ENCODE measurements at places on chromosomes 5 and 9.

DNA sequence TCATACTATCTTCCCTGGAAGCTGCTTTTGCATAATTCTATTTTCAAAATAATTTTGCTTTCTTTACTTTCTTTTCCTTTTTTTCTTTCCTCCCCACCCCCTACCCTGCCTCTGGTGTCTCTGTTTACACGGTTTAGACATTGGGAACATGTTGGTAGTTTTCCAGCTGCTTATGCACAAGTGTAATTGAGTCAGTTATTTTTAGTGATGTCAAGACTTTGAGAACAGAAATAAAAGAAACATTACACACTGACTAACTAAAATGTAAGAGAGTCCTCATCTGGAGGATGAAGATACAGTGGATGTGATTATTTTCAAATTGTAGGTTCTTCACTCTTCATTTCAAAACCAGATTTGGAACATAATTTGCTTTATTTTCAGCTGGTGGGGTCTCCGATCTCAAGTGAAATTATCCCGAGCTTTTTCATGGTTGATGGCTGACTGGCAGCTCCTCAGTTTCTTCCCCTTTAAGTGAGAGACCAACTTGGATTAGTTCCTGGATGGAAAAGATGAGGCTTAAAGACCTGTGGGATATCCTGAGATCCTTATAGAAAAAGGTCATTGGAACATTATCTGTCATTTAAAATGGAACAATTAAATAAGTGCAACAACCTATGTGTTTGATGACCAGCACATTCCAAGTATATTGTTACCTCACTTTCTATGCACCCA lies 154.4 kb upstream of the ZNF462 start:
- no peak for DNase-seq

GRCh38 chr9:88998911-88999310 lies 7.6 kb downstream of the S1PR3 start:
- no peak for DNase-seq

- no peak for DNase-seq
Observed at GRCh38 chr5:115243412-115243811, 19.3 kb downstream of the PGGT1B start.

GRCh38 chr9:98755006-98755618 lies 41.2 kb downstream of the ANKS6 start:
- DNase-seq = no peak

- no peak for DNase-seq
Observed at GRCh38 chr9:33620738-33621439, 96.8 kb downstream of the ANKRD18B start.

DNA sequence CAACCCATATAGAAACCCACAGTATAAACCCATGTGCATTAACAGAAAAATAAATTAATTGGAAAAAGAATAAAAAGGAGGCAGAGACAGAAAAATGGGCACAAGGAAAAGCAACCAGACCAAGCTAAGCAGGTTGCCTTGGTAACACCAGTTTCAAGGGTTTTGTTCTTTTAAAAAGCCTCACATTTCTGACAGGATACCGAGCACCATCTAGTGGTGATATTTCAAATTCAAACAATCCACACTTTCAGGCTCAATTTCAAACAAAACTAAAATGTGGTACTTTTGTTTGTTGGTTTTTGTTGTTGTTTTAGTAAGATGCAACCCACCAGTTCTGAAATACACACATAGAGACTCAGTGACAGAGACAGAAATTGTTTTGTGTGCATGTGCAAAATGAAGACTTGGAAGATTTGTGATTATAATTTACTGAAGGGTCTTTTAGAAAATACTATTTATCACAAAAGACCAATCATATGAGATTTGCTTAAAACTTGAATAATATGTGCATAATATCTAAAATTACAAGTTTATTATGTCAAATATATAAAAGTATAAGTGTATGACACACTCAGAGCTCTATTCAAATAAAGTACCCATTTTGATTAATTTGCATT lies 318.2 kb downstream of the SLCO4C1 start:
- no peak for DNase-seq

DNA sequence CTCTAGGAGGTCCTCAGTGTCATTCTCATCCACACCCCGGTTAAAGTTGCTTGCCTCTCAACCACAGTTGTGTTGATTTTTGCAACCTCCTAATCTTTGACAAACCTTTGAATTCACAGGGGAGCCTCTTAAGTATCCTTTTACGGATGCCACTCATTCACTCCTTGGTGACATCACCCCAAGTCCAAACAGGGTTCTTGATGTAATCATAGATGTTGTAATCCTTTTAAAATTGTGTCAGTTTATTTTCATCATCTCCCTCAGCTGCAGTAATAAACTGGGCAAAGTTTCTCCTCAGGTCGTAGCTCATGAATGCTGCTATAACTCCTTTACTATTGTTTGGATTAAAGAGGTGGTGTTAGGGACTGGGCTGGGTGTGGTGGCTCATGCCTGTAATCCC lies 637.2 kb upstream of the NUDT12 start:
- DNase-seq = no peak

GRCh38 chr5:134355681-134356080 lies 11.3 kb downstream of the CDKL3 start:
- no peak for DNase-seq

GRCh38 chr5:135076051-135076491 lies 42.0 kb upstream of the PITX1 start:
- DNase-seq = no peak
